Stimulated activated naive CD8-positive, alpha-beta T cell treated with anti-CD3 and anti-CD28 coated beads, Interleukin-15, Interleukin-2, amounts not matched to agents 100 U/mL and 50 U/mL, for 24 hours (primary cell): ENCODE measurements at places on chromosomes 2 and 18.
A peak's percentile ranks its signal among the peaks of the same experiment; 100 is the strongest.

- no peak for DNase-seq
Observed at GRCh38 chr2:48043746-48044145, 137.4 kb upstream of the FBXO11 start.

DNA sequence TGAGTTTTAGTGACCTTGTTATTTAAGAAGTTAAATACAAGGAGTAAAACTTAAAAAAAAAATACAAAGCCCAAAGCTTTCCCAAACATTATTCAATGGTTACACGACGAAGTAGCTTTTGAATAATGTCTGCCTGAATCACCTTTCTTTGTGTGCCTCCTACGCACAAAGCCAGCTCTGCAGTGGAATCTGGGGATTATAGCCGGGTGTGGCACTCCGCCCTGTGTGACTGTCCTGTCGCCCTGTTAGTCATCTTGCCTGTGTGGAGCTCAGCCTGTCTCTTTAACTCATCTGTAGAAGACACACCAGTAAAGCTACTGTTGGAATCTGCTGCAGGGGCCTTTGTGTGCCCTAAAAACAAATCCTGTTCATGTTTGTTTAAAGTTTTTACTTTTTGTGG, 79.4 kb upstream of the TCF7L1 start:
- no peak for DNase-seq

GRCh38 chr2:145380436-145381017, 860.6 kb upstream of the ZEB2 start:
- DNase-seq, result no peak

DNA sequence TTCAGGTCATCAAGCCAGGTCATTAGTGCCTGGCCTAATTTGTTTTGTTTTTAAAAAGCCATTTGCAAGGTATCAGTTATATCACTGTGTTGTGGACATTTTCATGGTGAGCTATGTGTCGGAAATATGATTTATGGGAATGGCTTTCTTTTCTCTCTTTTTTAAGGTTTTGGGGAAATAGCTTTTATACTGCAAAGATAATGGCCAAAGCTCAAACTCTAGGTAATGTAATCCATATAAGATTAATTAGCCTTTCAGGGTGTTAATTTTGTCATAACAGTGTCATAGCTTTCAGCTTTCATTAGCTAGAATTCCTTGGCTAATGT, 45.8 kb downstream of the PCBP1 start:
- no peak for DNase-seq

- DNase-seq, result no peak
Observed at GRCh38 chr2:62727259-62727867, 21.9 kb downstream of the EHBP1 start.

- no peak for DNase-seq
Observed at GRCh38 chr2:170253721-170254230, 75.8 kb downstream of the MYO3B start.

GRCh38 chr2:223306371-223306770, 254.4 kb downstream of the KCNE4 start:
- no peak for DNase-seq

DNA sequence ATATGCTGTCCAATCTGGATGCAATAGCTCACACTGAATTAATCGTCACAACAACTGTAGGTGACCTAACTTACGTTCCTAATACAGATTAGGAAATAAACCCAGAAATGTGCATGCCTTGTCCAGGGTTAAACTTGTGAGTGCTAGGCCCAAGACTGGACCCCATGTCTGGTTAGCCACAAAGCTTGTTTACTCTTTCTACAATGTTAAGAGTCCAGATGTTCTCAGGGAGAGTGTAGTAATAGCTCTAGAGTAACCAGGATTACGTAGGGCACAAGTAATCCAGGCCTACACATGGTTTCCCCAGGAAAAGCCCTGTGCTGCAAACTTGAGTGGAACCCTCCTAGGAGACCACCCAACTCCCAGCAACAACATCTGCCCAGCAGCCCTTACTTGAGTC, 26.2 kb downstream of the TRIB2 start:
- no peak for DNase-seq

DNA sequence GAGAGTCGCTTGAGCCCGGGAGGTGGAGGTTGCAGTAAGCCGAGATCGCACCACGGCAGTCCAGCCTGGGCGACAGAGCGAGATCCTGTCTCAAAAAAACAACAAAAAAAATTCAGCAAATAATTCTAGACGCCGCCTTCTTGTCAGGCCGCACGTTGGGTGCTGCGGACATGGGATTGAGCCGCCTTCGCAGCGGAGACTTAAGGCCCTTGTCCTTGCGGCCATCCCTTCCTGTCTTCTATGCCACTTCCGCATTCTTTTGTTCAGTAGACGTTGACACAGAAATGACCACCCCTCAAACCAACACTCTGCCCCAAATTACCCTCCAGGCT, 15.8 kb downstream of the PTPN18 start:
- peak; percentile 21 for DNase-seq
